Activated CD8-positive, alpha-beta memory T cell treated with anti-CD3 and anti-CD28 coated beads for 1 hour (primary cell): ENCODE measurements at places on chromosomes 1 and 21.
A peak's percentile ranks its signal among the peaks of the same experiment; 100 is the strongest.

DNA sequence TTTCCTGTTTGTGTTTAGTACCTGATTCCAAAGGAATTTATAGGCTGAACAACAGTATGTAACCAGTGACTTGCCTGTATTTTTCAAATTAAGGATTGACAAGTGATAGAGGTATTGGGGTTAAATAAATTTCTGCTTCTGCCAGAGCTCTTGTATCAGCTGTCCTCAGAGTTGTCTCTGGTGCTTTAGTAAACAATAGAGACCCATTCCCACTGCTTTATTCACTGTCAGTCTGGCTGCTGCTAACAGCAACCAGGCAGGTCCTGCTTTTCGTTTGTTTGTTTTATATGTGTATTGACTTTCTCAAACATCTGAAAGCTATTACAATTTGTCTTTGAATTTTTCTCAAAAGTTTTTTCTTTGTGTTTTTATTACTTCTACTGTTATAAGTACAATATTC is 76.1 kb downstream of the OLFM3 start:
- DNase-seq = no peak

DNA sequence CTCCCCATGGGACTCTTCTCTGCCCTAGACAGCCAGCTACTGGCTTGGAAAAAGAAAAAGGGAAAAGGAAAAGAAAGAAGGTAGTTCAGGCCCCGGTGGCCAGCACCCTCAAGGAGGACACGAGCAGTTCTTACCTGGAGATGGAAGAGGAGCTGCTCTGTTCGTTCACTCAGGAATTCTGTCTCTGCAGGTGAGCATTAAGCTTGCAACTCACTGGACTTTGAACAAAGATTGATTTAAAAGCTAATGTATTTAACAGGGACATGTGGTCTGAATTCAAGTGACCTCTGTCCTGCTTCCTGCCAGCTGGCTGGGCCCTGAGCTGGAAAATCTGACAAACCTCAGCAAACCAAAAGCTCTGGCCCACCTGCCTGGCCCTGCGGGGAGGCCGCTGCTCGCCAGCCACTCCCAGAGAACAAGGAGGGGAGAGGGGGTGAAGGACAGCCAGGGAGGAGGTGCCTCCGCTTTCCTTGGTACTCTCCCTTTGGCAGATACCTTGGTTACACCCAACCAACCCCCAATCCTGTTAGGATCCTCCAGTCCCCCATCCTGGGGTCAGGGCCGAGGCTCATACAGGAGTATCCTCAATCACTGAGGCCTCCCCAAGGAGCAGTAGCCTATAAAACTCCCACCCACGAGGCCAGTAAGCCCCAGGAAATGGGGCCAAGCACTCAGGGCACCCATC is at the start of gene PDZK1:
PDZK1 (minus strand) TSS at position 186 of the 685 bp plus-strand sequence. CDS start 19,347 bp downstream, outside the sequence.
- no peak for DNase-seq

DNA sequence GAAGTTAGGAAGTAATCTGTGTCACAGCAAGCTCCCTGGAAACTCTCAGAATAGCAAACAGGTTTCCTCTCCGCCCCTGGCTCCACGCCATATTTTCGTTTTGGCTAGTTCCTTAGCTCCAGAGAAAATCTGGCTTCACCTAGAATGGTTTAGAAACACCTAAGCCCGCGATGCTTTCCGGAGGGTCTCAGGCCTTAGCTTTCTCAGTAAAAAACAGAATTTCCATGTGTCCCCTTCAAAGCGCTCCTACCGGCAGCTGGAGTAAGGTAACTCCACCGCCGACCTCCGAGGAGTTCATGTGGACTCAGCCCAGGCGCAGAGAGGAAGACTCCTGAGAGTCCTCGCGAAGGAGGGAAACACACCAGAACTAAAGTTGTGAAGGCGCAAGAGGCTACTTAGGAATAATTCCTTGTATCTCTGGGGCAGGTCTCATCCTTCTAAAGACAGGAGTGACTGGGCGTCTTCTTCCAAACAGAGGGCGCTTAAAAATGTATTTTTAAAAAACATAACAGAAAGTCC is 406 bp downstream of the KIAA0040 start:
- DNase-seq = no peak

DNA sequence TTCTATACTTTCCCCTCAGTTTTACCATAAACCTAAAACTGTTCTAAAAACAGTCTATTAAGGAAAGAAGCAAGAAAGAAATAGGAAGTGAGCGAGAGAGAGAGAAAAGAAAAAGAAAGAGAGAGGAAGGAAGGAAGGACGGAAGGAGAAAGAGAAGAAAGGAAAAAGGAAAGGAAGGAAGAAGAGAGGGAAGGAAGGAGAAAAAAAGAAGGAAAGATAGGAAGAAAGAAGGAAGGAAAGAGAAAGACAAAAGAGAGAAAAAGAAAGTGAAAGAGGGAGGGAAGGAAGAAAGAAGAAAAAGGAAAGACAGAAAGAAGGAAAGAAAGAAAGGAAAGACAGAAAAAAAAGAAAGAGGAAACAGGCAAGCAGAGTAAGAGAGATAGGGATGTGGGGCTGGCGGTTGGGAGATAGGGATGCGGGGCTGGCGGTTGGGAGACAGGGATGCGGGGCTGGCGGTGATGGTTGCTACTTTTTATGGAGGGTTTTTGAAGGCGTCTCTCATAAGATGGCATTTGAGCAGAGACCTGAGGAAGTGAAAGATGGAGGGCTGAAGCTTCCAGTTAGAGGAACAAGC is 70.4 kb upstream of the IRF2BP2 start:
- DNase-seq = no peak

GRCh38 chr1:221672965-221673364 is 68.9 kb downstream of the DUSP10 start:
- DNase-seq = no peak

GRCh38 chr1:181013144-181013543 is 9.5 kb downstream of the STX6 start:
- DNase-seq = no peak

DNA sequence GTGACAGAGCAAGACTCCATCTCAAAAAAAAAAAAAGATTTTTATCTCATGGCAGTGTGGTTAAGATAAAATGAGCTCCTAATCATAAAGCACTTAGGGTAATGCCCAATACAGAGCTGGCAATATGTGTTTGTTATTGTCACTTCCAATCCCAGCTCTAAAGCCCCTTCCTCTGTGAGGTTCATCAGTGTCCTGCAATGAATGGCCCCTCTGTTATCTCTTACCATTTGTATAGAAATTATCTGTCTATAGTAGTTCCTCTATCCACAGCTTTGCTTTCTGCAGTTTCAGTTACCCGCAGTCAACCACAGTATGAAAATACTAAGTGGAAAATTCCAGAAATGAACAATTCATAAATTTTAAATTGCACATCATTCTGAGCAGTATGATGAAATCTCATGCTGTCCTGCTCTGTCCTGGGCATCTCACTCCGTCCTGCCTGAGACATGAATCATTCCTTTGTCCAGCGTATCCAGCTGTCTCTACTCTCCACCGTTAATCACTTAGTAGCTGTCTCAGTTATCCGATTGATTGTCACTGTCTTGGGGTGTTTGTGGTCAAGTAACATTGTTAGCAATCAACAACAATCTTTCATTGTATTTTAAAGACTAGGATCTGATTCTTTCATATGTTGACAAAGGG is 50.2 kb upstream of the DNAH14 start:
- no peak for DNase-seq

GRCh38 chr21:36330904-36331303 is 10.9 kb downstream of the MORC3 start:
- peak; percentile 19 for DNase-seq
